ENCODE measurements at places on chromosomes 1 and 21.

- no peak for DNase-seq
Observed at GRCh38 chr1:41514381-41514780, 29.9 kb upstream of the EDN2 start.

- DNase-seq, result peak; percentile 25
Observed at GRCh38 chr1:10973552-10973951, 38.9 kb upstream of the TARDBP start.

GRCh38 chr1:243848165-243848857 is 1.7 kb downstream of the AKT3 start:
- no peak for DNase-seq

DNA sequence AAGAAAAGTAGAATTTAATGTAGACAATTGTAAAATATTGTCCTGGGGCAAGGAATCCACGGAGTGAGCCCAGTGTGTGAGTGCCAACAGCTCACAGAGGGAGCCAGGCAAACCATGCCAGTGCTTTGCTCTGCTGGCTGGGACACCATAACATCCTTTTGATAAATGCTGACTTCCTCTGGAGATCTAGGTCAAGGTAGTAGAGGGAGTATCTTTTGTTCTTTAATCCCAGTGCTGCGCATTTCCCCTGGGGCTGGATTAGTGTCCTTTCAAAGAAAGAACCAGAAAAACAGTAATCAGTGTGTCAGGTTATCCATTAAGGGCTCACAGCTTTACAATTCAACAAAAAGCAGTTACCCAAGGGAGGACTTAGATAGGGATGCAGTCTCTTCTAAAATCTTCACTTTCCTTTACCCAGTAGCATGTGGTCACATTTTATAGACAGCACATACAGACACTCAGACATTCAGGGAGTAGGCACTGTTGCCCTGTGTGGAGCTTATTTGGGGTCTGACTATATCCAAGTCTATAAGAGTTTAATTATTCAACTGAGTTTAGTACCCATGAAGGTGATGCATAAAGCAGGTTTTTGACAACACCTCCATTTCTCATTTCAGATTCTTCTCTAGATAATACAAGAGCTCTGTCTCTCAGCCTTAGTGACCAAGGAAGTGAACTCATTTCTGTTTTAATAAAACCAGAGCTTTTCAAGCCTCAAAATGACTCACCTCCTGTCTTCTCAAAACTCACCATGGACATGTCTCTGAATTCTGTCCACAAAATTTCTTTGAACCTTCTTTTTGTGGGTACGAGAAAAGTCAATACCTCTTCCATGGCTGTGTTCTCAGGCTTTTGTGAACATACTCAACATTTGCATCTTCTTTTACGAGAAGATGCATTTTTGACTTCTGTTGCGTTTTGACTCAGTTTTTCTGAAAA is 215.3 kb downstream of the BRINP2 start:
- no peak for DNase-seq

DNA sequence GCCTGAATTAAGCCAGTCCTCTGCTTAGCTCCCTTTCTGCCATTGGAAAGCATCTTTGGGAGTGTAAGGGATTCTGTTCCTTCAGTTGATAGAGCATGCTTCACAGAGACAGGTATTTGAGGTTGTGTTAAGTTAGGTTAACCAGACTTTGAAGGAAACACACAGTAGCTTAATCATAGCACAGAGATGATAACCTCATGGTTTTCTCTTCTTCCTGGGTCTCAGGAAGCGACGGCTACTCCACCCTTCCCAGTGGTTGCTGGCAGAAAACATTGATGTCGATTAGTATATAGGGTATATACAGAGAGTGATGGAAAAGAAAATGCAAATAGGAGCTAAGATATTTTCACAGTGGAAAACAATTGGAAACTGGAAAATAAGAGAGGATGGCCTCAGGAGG is 42.0 kb downstream of the S1PR1 start:
- no peak for DNase-seq

- peak; percentile 54 for DNase-seq
Observed at GRCh38 chr1:228860911-228861831, 125.9 kb downstream of the RHOU start.

DNA sequence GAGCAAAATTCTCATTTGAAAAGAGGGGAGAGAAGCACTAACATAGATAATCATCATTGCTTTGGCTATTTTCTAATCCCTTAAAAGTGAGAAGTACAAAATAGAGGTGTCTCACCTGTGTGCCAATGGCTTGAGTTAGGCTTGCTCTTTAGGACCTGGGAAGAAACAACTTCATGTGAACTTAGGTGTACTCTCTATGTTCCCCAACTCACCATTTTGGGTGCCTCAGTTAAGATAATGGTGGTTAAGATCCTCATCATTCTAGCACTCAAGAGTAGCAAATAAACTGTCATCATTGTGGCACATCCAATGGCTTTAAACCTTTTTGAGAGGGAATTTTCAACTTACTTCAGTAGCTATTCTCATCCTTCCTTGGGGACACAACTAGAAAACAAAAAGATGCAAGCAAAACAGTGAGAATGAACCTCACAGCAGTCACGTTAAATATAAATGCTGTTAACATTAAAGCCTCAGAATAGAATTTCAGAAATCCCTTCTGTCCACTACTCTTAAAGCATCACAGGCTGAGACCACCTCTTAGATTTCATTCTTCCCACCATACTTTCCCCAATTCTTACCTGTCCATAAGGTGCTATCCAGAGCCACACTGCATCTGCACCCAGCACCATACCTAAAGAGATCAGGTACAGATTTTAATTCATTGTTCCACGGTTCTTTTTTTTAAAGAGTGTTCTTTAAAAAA is 1.2 kb downstream of the GAS5 start:
- DNase-seq, result no peak

Measured in GM04504 (cell line).